ENCODE measurements at places on chromosomes 5 and 9. TPM values are rescaled to one million over a fixed set of nuclear protein-coding genes. Genes with fewer than 3 reads are reported as not detected.

The PCDHGA11 gene
- 4.2 TPM for total RNA-seq

The MARVELD2 gene
- 1.3 TPM for total RNA-seq

The STOML2 gene
- total RNA-seq: 110 TPM

The MYMK gene
- not detected for total RNA-seq

The ANGPTL2 gene
- 55.6 TPM for total RNA-seq

The FAM81B gene
- total RNA-seq: 6.8 TPM

The SLC34A3 gene
- not detected for total RNA-seq
